ENCODE measurements at places on chromosomes 3 and 15.

- DNase-seq, result no peak
These were observed 39.4 kb upstream of the TRIM71 start for GRCh38 chr3:32778389-32778788.

DNA sequence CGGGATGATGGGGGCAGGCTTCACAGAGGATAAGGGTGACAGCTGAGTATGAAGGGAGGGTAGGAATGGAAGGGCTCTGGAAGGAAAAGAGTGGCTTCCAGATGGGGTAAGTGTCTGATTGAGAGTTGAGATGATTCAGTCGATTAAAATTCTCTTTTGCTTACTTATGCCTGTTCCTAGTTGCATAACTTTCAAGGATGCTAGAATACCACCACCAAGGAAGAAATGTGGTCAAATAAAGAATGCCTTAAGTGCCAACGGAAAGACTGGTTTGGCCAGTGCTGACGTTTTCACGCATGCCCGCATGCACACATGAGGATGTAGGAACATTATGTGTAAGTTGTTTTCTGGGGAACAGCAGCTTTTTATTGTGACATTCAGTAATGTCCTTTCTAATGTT lies 263.4 kb upstream of the WNT5A start:
- peak; percentile 90 for DNase-seq

DNA sequence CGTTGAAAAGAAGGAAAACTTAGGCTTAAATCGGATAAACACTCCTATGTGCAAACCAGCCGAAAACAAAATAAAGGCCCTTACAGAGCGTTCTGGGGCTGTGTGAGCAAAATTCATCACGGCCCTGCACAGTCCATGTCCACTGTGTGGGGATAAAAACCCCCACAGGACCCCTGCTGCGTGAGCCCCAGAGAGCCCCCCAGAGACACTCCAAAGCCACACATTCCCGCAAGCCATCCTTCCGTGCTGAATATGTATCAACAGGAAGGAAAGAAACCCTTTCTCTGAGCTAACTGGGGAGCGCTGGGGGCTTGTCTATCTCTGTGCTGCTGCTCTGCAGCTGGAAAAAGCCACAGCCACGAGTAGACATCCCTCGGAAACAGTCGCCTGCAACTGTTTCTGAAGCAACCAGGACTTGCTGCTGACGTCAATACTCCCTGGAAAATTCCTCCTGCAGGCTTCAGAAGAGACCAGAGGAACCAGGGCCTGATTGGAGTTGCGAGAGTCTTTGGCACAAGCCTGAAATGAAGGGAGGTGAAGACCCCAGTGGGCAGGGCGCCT lies 72.7 kb downstream of the NUP210 start:
- no peak for DNase-seq

DNA sequence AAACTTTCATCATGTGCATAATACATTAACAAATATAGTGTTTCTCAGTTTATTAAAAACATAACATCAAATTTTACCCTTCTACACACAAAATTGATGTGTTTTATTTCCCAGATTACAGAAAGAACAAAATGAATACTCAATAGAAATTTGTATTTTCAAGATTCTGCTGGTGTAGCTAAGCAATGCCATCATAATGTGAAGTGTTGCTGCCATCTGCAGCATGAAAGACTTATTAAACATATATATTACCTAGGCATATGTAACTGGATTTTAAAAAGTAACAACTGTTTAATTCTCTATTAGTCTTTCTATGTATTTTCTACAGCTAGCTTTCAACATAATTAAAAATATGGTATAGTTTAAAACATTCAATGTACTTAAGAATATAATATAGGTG lies 27.5 kb downstream of the PLSCR5 start:
- DNase-seq, result peak; percentile 68

DNA sequence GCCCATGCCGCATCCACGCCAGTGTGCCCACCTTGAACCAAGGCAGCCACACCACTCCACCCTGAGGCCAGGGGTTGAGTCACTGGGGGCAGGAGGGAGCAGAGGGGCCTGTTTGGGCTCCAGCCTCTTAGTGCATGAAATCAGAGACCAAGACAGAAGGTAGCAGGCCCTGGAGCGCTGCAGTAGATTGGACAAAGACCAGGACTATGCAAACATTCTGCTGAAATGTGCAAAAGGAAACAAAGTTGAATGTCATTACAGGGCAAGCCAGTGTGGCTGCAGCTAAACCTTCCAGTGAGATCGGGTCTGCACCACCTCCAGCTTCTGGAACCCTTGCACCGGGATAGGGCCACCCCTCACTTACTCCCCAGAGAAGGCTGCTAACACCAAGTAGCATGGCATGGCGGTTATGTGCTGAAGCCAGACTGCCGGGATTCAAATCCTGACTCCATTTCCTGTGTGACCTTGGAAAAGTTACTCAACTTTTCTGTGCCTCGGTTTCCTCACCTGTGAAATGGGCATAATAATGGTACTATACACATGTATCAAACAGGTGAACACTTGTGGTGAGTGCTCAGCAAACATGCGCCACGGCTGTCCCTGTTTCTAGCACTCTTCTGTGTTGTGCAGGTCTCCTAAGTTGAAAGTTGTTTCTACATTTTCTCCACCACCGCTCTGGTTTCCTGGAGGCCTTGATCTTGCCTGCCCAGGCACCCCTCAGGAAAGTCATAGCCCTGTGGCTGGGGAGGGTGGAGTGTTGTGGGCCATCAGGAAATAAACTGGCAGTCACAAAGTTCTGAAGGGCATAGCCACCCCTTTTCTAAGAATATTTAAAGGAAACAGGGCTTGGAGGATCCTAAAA lies 25.0 kb upstream of the GP9 start:
- DNase-seq, result no peak

- DNase-seq, result no peak
These were observed 17.9 kb upstream of the SLC2A2 start for GRCh38 chr3:171044384-171044783.

- DNase-seq, result peak; percentile 40
These were observed 1.4 kb upstream of the BCL6 start for GRCh38 chr3:187746442-187747281.

DNA sequence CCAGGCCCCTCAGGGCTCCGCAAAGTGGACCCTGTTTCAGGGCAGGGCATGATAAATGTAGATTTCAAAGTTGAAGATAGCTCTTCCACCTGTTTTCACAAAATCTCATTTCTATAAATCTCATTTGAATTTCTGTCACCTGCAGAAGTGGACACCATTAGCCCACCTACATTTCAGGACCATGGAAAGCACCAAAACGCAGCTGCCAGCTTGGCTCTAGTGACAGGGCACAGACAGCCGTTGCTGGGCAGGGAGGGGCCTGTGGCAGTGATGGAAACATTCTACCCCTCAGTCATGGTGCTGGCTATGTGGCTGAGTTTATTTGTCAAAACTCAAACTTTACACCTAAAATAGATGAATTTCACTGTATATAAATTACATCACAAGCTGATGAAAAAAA lies 40.4 kb downstream of the PRR23E start:
- DNase-seq, result peak; percentile 18

GRCh38 chr3:23264413-23264812 lies 61.3 kb downstream of the UBE2E2 start:
- peak; percentile 89 for DNase-seq

- DNase-seq, result peak; percentile 87
These were observed 40.0 kb downstream of the FMN1 start for GRCh38 chr15:33154351-33155166.

DNA sequence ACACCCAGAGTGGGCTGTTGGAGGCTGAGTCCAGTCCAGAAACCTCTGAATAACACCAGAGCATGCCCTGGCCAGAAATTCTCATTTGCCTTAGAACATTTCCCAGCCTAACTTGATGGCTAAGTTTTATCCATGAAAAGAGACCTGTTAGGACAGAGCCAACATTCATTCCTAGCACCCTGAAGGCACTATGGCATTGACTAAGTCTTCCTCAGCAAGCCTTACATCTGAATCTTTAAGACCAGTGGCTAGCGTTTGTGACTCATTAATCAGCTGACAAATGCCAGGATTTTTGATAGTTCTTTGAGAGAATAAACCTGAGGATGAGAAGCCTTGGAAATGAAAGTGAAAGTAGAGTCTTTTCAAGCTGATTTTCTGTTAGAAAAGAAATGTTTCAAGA lies 1087.1 kb upstream of the ALCAM start:
- DNase-seq, result peak; percentile 92

GRCh38 chr3:4688411-4688810 lies 195.3 kb downstream of the ITPR1 start:
- DNase-seq, result no peak

DNA sequence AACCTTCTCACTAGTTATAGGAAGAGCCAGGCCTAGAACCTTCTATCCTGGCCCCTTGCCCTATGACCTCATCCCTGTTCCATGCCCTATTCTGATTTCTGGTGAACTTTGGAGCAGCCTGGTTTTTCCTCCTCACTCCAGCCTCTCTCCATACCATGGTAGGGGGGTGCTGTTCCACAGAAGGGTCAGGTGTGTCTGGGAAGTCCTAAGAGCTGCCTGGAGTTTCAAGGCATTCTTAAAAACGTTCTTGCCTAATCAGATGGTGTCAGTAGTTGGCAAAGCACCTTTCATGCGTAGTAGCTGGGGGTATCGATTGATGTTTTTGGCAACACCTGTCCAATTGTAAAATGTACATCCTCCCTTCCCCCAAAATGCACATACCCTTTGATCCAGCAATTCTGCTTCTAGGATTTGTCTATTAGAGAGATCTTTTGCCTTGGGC lies 16.8 kb upstream of the ALPK3 start:
- DNase-seq, result no peak

DNA sequence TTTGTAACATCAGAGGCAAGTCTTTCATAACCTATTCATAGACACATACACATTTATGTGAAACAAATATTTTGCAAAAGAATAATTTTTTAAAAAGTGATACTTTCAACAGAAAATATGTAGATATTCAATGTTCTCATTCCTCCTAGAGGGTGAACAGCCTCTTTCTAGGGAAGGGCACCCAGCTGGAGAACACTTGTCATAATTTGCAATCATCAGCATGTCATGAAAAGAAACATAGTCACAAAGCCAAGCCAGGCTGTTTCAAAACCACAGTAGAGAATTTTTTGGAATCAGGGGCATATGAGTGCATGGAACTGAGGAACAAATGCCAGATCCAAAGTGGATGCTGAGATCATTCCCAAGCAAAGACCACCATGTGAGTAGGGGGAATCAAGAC lies 406.9 kb upstream of the ADAMTS9 start:
- no peak for DNase-seq

DNA sequence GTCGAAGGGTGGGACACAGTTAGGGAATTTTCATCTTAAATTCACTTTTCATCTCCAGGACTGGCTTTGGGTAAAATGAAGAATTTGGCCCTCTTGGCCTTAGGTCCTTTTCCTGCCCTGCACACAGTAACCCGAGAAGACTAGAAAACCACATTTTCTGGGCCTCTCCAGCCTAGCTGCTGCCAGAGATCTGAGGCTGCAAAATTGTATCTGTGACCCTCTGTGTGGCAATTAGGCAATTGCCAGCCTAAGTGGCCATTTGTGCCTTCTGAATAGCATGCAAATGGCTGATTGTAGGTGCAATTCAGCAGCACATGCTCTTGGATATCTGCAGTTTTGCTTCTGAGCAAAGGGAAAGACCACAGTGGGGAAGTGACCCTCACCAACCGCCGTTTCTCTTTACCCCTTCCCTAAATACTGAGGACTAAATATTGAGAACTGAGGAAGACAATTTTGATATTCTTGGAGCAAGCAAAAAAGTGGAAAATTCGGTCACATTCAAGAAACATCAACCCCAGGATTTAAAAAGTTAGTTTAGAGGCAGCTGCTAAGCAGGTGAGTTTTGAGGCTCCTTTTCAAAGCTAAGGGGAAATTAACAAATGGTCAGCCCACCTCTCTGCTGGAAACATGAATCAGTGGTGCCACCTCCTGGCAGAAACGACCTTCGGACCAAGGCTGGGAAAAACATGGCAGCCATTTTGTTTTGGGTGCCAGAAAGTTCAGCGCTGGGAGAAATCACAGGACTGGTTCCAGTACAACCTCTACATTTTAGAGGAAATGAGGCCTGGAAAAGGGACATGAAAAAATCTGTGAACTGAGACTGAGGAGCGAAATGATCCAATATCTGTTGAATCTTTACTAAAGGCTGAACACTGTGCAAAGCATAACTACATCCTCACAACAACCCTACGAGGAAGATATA lies 56.6 kb upstream of the PRTG start:
- DNase-seq, result peak; percentile 68

- DNase-seq, result no peak
These were observed 56.8 kb upstream of the TFRC start for GRCh38 chr3:196138482-196139254.

DNA sequence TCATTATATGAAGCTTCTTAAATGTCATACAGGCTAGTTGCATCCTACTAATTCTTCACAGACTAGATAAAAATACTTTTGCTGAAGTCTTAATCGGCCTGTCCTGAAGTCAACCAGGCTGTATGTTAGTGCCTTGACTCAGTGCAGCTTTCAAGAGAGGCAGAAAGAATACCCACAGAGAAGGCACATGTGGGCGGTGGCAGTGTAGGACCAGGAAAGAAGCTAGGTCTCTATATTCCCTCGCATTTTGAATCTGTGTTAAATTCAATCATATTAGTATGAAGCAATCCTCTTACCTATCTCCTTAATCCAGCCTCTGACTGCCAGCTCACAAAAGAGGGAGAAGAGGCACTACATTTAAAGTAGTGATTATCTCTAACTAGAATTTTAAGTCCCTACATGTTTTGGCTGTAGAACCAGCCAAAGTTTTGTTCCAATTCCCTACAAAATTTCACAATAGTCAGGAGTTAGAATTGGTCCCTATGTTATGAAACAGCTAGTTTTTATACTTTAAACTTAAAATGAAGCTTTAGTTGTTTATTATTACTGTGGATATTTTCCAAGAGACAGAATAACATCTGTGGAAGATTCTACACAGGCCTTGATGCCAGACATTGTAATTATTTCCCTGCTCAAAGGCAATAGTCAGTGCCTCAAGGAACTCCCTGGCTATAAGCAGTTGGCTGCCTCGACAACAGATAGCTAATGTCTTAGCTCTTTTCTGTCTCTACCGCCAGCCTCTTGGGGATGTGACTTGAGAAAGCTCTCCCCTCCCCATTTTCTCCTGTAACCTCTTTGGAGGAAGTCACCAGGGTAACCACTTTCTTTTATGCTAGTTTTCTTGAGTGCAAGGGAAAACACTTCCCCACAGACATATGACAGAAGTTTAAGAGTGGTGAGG lies 31.9 kb downstream of the CRTC3 start:
- DNase-seq, result no peak

- DNase-seq, result no peak
These were observed 158.7 kb downstream of the GHSR start for GRCh38 chr3:172289583-172289982.
